ENCODE measurements at places on chromosomes 11 and 22. TPM values are rescaled to one million over a fixed set of nuclear protein-coding genes. Genes with fewer than 3 reads are reported as not detected.

The HBG1 gene
- not detected for total RNA-seq

The TPBGL gene
- 0.14 TPM for total RNA-seq

The GRM5 gene
- total RNA-seq = under 0.01 TPM

The OR10AG1 gene
- total RNA-seq = not detected

The CPT1B gene
- total RNA-seq = 3.9 TPM

The CST6 gene
- total RNA-seq = not detected
